ENCODE measurements at places on chromosomes 5 and 9.

GRCh38 chr9:129201289-129201688, 23.2 kb upstream of the IER5L start:
- DNase-seq = no peak

GRCh38 chr5:39449591-39449990, 24.8 kb upstream of the DAB2 start:
- no peak for DNase-seq

GRCh38 chr5:135559354-135559753, 19.4 kb downstream of the CXCL14 start:
- DNase-seq = no peak

DNA sequence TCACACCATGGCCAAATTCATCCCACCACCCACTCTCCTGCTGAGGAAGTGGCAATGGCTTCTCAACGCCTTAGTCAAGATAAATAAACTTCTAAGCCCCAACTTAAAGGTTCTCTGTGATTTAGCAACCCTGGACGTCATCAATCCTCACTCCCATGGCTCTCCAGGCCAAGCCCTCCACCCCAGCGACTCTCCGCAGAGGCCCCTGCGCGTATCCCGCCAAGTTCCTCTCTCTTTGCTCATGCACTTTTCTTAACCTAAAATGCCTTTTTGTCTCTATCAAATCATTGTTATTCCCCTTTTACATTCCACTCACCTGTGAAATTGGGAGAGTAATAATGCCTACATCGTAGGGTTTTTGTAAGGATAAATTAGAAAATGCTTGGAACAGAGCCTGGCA, 88.6 kb downstream of the NRG2 start:
- no peak for DNase-seq

- no peak for DNase-seq
Observed at GRCh38 chr9:12775679-12776512, 1.1 kb downstream of the LURAP1L start.

- DNase-seq = no peak
Observed at GRCh38 chr5:139078345-139078744, 119.8 kb downstream of the SIL1 start.

GRCh38 chr5:160486573-160486972, 64.9 kb downstream of the PTTG1 start:
- DNase-seq = no peak

DNA sequence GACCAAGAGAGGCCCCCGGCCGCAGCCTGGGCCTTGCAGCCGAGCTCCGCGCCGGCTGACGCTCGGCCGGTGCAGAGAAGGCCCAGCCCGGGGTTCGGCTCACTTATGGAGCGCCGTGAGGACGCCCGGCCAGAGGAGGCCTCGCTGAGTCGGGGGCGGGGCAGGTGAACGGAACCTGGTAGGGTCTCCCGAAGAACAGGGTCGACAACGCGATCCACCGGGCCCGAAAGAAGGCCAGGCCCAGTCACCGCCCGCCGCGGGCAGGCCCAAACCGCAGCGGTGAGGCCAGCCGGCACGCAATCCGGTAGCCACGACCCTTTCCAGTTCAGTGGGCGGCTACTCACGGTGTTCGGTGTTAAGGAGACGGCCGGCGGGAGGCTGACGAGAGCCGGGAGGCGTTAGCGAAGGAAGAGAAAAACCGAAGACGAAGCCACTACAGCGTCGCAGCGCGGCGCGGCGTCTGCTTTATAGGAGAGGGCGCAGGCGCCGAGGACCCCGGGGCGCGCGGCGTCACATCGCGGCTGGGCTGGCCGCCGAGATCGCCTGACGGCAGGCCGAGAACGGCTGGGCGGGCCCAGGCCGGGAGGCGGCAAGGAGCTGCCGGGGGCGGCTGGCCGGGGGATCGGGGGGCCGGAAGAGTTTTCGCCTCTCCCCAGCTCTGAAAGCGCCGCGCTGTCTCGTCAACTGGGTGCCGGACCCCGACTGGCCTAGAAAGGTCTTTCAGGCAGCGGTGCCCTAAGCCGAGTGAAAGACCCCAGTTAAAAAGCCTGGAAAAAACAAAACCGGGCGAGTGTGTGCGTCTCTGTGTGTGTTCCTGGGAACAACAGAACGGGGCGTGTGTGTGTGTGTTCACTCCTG, at the start of gene SKP1:
Gene SKP1 (minus strand): TSS at position 440 of the 858 bp plus-strand sequence. CDS start 2,928 bp downstream, outside the sequence.
- DNase-seq = peak; percentile 77

GRCh38 chr9:69421908-69422801, 97.1 kb downstream of the ENTREP1 start:
- DNase-seq = peak; percentile 6

DNA sequence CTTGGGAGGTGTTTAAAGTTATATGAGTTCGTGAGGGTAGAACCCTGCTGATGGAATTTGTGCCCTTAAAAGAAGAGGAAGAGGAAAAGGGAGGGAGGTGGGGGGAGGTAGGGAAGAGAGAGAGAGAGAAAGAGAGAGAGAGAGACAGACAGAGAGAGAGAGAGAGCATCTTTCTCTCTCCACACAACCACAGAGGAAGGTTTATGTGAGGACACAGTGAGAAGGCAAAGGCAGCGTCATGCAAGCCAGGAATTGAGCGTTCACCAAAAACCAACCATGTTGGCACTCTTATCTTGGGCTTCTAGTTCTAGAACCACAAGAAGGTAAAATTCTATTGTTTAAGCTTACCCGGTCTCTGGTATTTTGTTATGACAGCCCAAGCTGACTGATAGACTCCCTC, 152.4 kb downstream of the SH3GL2 start:
- no peak for DNase-seq

DNA sequence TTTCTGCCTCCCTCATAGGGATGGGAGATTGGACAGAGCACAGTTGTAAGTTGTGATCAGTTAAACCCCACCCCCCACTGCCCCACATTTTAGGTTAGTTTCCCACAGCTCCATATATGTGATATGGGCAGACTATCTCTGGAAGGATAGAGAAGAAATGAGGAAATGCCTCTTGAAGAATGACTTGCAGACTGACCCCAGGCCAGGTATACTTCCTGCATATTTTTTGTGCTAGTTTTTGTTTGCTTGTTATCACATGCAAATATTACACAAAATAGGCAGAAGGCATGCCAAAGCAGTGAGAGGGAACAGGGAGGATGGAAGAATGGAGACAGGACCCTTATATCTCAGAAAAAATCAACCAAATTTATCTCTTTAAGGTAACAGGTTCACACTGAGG, 10.1 kb upstream of the GLRX start:
- DNase-seq = no peak

- DNase-seq = no peak
Observed at GRCh38 chr5:135054546-135054945, 20.5 kb upstream of the PITX1 start.

DNA sequence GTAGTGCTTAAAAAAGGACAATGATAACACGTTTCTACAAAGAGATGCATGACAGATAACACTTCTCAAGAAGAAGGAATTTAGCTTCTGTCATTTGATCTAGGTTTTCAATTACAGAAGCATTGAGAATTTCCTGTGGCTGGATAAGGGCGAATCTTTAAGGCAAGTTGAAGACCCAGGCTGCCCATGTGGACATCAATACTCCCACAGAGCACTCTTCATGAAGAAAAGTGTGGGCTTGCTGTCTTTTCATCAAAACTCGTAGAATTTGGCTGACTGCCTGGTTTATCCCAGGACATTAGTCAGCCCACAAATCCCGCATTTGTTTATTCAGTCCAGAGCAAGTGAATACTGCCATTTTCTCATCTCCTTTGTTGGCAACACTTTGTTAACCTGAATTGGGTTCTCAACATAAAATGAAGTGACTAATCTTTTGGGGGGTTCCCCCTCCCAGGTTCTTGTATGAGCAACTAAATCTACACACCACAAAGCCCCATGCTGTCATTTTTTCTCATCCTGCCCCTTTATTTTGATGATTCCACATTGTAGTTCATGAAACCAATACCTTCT, 43.4 kb upstream of the CDKN2B start:
- no peak for DNase-seq

- DNase-seq = no peak
Observed at GRCh38 chr9:87610200-87611155, 112.8 kb downstream of the DAPK1 start.

DNA sequence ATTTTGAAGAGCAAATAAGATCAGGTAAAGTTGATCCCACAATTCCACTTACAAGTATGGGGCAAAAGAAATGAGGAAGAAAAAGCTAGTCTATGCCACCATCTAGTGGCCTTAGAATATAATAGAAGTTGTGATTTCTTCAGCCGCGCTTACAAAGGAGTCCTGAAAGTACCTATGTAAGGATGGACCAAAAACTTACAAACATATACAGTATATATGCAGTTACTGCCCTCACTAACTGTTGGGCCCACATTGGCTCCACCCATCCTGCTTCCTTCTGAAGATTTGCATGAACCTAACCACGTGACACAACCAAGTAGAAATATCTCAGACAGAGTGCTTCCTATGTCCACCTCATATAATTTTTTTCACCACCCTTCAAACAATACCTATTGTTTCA, 11.7 kb upstream of the OR13D1 start:
- DNase-seq = no peak

DNA sequence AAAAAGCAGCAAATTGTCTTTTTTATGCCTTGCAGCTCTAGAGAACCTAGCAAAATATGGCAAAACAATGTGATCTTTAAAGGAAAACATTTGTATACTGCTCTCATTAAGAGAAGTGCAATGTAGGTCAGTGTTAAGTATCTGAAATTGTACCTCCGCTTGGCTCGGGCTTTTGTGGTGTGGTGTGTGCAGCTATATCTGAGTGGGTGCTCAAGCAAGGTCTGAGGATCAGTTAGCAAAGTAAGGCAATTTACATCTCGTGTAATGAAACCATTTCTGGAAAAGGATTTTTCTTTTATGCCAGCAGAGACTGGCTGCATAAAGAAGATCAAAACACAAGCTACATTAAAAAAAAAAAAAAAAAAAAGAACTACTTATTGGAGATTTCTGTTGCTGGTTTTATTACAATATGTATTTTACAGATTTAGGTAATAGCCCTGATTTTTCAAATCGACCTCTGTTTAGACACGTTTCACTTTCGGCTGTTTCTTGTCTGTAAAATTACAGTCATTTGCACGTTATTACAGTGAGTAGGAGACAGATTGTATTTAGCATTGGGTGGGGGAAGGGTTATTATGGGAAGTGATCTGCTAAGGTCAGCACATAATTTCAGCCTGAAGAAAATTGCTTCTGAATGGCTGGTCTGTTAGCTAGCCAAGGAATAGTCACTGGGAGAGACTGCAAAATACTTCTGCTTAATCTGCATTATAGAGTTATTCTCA, 7.9 kb upstream of the ZNF608 start:
- no peak for DNase-seq

DNA sequence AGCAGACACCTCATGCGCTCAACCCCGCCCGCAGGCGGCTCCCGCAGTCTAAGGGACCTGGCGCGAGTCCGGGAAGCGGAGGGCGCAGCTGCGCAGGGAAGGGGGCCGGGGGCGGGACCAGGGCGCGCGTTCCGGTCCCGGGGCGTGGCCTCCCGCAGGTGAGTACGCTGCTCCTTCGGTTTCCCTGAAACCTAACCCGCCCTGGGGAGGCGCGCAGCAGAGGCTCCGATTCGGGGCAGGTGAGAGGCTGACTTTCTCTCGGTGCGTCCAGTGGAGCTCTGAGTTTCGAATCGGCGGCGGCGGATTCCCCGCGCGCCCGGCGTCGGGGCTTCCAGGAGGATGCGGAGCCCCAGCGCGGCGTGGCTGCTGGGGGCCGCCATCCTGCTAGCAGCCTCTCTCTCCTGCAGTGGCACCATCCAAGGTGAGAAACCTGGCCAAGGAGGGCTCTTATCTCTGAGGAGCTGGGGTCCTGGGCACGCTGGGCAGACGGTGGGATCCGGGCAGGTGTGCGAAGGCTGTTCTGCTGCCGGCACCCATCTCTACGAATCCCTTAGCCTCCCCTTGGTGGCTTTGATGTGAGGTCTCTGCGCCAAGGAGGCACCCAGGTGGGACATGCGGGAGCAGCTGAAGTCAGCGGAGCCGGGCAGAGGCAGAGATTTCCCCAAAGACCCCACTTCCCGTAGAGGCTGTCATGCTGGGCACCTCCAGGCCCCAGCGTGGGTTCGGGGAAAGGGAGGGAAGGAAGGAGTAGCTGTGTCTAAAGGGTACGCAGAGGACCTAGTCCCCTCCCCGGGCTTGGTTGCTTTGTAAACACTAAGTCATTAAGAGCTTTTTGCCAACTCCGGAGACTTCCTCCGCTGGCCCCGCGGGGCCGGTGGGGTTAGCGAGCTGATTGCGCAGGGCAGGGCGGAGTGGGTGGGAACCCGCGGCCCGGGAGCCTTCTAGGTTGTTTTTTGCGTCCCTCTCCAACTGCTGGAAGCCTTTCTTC, at the start of gene F2RL1:
Gene F2RL1 (plus strand): TSS at position 187 of the 988 bp plus-strand sequence. CDS start 153 bp downstream, at position 340.
- no peak for DNase-seq

- DNase-seq = no peak
Observed at GRCh38 chr9:105444130-105444529, 3.7 kb upstream of the FSD1L start.
